Hippocampal formation (tissue), 2 donors: ENCODE measurements at places on chromosomes 11 and 22.

- no peak for DNase-seq
Measured at GRCh38 chr11:68202165-68202564, 10.9 kb downstream of the KMT5B start.

- peak; percentile 23 for DNase-seq
Measured at GRCh38 chr11:19868281-19868821, 155.7 kb downstream of the NAV2 start.

DNA sequence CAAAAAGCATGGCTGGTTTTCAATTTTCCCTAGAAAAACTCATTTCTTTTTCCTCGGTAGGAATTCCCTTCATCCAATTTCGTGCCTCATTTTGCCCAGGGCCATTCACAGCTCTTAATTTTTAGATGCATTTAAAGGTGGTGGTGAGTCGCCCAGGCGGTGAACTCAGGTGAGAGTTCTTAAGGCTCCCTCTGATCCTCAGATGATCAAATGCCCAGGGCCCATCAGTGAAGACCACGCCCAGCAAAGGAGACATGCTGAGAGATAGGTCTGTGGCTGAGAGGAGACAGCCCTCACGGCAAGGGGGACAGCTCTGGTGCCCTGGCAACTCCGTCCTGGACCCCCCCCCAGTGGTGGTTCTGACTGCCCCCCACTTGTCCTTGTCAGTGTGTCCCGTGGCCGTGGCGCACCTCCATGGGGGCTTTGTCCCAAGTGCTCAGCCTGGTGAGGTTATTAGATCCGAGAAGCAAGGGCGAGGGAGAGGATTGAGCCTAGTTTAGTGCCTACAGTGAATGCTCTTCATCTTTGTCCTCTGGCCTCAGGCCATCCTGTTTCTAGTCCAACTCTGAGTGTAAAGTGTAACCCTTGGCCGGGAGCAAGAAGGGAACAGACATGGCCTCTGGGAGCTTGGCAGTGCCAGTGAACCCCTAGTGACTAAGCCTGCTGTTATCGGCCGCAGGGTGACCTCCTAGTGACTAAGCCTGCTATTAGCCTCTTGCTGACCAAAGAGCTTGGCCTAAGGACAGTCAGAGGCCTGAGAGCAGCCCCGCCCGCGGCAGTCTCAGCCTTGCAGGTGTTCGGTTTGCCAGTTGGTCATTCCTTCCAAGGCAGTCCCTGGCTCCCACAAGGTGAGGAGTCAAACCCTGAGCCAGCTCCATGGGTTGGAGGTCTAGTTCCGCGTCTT is 83.5 kb downstream of the CTTN start:
- no peak for DNase-seq

GRCh38 chr11:32382339-32383049 is 52.8 kb downstream of the WT1 start:
- no peak for DNase-seq

GRCh38 chr22:20247010-20247505 is 21.1 kb downstream of the RTN4R start:
- DNase-seq: no peak

DNA sequence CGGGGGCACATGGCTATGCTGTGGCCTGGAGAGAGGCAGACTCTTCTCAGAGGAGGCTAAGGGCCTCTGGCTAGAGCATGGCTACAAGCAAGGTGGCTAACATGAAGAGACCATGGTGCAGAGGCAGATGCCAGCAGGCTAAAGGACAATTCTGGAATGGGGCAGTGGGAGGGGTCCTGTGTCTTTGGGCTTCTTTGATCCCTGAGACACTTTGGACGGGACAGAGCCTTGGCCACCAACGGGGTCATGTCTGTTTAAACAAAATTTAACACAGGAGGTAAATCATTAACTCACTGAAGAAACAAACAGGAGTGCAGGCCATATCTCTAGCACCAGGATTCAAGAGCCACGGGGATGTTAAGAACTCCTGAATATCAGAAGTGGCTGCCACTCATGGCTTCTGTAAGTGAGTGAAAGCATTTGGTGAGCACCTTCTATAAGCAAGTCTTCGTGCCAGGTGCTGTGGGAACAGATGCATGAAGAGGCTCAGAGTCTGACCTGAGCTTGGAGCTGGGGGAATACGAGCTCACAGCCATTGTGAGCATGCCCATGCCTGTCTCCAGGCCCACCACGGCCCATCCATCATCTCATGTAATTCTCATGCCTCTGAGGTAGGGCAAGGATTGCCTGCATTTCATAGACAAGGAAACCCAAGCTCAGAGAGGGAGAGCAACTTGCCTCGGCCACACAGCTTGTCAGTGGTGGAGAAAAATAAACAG is 18.3 kb upstream of the ZNRF3 start:
- no peak for DNase-seq

DNA sequence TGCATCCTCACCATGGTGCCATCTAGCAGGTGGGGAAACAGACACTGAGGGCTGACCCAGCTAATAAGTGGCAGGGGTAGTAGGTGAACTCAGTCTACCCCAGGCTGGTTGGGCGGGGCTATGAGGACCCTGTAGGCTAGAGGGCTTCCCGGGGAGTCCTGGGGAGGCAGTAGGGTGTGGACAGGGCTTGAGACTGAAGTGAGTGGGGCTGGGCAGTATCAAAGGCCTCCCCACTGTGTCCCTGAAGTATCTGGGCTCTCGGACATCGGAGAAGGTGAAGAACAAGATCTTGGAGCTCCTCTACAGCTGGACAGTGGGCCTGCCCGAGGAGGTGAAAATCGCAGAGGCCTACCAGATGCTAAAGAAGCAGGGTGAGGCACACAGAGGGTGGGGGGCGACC is 11.4 kb downstream of the GGA1 start:
- DNase-seq: no peak

- DNase-seq: no peak
Measured at GRCh38 chr11:63445118-63445517, 45.8 kb downstream of the PLAAT5 start.

- no peak for DNase-seq
Measured at GRCh38 chr11:16813126-16813525, 74.7 kb downstream of the C11orf58 start.

DNA sequence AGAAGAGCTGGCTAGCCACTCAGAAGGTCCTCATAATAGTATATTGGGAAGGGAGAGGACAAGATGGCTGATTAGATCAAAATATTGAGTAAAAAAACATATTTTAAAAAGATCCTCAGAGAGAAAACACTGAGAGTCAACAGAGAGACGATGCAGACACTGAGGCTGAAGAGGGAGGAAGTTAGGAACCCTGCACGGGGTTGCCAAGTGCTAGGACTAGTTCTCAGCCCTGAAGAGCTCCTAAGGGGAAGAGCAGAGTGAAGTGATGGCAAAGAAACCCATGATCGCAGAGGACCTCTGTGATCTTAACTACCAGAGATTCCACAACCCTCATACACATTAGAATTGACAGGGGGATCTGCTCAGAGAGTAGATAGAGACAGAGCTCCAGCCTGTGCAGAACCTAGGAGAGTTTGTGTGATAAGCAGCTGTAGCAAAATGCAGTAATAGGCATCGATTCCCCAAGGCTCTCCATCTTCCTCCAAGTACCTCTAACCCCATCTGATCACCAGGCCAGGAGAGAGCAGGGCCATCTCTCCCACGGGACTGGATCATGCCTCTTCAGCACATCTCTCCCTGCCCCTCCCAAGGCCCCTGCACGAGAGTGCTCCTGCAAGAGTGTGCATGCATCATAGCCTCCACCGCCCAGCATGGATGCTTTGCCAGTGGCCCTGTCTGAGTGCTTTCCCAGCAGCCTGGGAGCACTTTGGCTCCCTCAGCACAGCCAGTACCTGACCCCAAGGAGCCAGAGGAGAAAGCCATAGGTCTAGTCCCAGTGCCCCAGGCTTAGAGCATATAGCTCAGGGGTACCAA is 41.2 kb upstream of the ARL14EP start:
- no peak for DNase-seq

- no peak for DNase-seq
Measured at GRCh38 chr11:6480299-6480914, 724 bp downstream of the ARFIP2 start.

DNA sequence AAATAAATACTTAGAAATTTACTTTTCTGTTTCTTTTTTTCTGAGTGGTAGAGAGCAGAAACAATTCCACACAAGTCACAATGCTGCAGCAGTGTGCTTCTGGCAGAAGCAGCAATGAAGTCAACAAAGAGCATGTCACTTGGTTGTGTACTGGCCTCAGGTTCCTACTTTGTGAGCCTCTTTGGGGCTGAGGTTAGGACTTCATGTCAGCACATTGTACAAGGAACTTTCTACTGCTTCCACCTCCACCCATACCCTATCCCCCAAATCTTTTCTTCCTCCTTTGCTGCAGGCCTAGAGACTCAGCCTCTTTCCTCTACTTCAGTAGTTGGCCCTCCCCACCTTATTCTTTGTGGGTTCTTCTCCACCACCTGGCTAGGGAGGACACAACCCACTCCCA is 252.7 kb upstream of the PITPNB start:
- no peak for DNase-seq

GRCh38 chr11:133895061-133895479 is 49.8 kb upstream of the SPATA19 start:
- DNase-seq: no peak

DNA sequence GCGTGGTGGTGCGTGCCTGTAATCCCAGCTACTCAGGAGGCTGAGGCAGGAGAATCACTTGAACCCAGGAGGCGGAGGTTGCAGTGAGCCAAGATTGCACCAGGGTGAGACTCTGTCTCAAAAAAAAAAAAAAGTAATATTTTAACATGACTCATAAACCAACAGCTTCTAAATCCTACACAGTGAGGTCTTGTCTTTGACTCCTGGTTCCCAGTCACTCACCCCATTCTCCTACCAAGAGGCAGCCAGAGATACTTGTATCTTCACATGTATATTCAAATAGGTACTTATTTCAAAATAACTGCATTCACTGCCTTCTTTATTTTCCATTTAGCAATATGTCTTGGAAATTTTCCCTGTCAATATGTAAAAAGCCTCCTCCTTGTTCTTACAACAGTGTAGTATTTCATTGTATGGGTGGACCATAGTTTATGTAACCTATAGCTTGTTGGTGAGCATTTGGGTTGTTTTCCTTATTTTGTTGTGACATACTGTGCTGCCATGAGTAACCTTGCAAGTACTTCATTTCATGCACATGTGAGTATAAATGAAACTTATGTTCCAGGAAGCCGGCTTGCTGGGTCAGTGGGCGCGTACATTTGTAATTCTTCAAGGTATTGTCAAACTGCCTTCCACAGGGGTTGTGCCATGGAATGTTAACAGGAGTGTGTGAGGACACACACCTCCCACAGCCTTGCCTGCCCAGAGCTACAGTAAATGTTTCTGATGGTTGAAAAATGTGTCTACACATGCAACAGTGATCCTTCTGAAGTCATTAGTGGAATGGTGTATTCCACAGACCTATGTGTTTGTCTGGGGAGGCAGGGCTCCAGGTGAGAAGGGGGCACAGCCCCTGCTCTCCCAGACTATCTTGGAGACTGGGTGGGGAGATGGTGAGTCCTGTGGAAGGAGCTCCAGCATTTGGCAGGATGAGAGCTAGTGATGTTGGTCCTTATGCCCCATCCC is 47.9 kb downstream of the OSBP2 start:
- no peak for DNase-seq

- DNase-seq: no peak
Measured at GRCh38 chr11:110867951-110868350, 155.7 kb upstream of the ARHGAP20 start.

- DNase-seq: peak; percentile 67
Measured at GRCh38 chr11:19539861-19540260, 172.8 kb upstream of the NAV2 start.

DNA sequence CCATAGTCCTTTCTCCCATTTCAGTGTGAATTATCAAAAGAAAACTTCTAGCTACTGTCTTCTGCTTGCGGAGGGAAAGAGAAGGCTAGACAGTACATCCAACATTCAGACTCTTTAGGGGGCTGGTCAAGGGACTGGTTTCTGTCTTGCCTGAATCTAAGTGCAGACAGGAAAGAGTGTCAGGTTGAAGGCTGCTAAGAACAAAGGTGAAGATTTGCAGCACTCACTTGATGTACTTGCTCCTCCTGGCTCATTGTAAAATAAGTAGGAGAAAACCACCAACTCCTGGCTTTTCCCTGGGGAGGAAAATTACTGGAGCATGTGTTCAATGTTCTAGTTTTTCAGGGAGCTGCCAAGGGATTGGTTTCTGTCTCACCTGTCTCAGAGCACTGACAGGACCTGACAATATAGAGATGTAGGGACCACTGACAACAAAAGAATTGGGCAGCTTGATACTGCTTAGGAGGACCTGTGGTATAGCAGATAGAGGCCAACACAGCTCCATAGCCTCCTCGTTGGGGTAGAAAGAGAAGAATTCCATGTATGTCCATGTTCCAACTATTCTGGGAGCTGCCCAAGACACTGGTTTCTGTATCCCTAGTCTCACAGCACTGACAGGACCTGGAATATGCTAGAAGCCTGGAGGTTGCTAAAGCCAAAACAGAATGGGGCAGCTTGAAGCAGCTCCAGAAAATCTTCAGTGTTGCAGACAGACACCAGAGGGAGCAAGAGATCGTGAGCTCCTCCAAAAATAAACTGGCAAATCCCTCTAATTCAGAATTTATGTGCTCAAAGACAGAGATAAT is 39.7 kb upstream of the MMP12 start:
- peak; percentile 3 for DNase-seq

DNA sequence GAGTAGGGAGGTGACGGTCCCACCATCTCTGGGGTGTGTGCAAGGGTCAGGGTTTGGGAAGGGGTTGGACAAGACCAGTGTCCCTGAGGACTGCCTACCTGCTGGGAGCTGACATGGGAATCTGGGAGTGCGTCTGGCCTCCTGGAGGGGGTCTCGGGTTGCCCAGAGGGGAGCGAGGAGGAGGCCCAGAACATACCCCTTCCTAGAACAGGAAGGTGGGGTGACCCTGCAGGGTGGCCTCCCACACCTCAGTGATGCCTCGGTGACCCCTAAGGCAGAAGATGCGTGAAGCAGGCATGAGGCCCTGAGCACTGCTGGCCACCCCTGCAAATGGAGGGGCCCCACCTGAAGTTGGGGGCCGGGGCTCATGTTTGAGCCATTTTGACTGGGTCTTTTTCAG is 26.4 kb downstream of the RSPH14 start:
- no peak for DNase-seq

DNA sequence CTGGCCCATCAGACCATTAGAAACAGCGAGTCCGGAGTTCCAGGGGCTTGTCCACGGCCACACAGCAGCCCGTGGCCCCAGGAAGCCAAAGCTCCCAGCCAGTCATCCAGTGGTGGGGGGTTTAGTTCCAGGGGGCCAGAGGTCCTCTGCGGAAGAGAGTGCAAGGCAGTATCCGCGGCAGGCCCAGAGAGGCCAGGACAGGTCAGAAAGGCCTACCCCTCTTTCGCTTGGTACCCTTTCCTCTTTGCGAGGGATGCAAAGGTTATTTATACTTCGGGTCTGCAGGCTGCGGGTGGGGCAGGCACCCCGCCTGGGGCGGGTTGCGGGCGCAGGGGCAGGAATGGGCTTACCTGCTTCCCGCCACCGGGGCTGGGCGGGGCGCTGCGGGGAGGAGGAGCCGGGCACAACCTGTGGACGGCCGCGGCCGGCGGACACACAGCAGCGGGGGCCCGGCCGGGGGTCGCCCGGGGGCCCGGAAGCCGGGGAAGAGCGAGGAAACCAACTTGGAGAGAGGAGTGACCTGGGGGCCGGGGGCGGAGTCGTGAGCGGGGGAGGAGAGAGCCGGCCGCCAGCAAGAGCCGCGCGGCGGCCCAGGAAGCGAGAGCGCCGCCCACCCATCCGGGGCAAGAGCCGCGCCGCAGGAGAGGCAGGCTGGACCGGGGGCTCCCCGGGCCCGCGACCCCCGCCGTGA is at the start of gene SH3BP1:
SH3BP1 (plus strand) TSS at position 600 of the 691 bp plus-strand sequence. CDS start 119 bp downstream, outside the sequence.
- no peak for DNase-seq
